ENCODE measurements at places on chromosomes 3 and 15.

- no peak for DNase-seq
Observed at GRCh38 chr15:101255051-101255395, 3.2 kb upstream of the CHSY1 start.

DNA sequence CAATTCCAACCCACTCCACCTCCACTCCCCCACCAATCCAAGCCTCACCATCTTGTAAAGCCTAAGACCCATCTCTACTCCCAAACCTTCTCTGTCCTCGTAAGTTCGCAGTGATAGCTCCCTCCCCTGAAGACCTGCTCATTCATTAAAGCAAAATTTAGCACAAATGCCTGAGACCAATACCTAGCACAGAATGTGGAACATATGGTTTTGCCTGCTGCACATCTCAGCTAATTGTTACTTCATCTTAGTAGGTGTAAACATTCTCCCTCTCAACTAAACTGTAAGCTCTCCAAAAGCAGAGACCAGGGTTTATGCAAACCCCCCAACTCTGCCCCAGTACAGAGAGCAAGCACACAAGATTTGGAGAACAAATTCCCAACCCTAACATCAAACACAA is 20.5 kb downstream of the DCLK3 start:
- DNase-seq = no peak

GRCh38 chr3:14378415-14378814 is 24.0 kb upstream of the SLC6A6 start:
- DNase-seq = no peak

- DNase-seq = no peak
Observed at GRCh38 chr3:47342151-47342550, 38.7 kb upstream of the PTPN23 start.

GRCh38 chr3:183949690-183950089 is 65.0 kb upstream of the PARL start:
- DNase-seq = no peak

- no peak for DNase-seq
Observed at GRCh38 chr15:31081588-31082250, 19.8 kb downstream of the TRPM1 start.

- peak; percentile 92 for DNase-seq
Observed at GRCh38 chr3:134485075-134485717, 589 bp downstream of the ANAPC13 start.

DNA sequence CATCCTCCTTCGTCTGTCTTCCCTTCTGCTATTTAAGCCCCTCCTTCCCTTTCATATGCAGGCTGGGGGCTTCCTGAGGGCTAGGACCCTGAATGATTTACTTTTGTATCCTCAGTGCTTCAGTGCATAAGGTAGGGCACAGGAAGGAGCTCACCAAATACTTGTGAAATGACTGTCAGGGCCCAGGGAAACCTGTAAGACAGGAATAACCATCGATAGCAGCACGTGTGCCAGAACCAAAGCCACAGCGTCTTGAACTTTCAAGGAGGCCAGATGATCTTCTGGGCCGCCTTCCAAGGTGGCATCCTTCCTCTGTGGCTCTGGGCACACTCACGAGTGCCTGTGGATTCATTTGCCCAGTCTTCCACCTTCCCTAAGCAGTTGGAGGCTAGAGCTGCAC is 3.9 kb downstream of the TMED3 start:
- peak; percentile 82 for DNase-seq

DNA sequence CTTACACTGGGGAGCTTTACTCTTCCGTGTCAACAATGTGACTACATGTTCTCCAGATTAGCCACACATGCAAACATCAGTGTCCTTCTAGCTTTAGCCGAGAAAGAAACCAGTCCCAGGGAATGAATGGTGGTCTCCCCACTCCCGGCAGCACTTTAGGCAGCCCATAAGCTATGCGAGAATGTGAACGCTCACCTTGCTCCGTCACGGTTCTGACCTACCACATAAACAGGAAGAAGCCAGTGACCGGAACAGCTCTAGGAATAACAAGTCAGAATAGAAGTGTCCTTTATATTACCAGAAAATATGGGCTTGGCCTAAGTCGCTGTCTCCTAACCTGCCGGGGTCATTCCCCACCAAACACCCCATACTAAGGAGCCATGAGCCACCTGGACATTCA is 98.0 kb upstream of the ABHD17C start:
- DNase-seq = no peak

GRCh38 chr3:97952280-97952679 is 20.0 kb downstream of the RIOX2 start:
- no peak for DNase-seq

- DNase-seq = no peak
Observed at GRCh38 chr3:133269393-133269792, 130.5 kb upstream of the BFSP2 start.

DNA sequence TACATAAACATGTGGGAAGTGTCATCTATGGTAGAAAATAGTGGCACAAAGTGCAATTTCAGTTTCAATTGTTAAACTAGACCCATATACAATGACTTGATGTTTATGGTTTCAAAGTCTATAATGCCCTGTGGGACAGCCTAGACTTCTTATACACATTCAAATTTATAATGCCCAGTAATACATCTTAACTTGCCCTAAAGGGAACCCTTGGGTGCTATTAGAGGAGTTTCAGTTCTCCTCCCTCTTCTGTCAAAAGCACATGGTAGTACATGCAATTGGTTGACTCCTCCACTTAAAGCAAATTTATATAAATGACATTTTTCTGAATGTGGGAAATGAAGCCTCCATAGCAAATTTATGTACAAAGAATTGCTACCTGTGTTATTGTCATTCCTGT is 30.2 kb upstream of the OR5K4 start:
- no peak for DNase-seq

- no peak for DNase-seq
Observed at GRCh38 chr3:122962149-122962548, 65.4 kb downstream of the SEMA5B start.

All from ureter (tissue), 1 donor.